ENCODE measurements at places on chromosomes 5 and 9. TPM values are rescaled to one million over a fixed set of nuclear protein-coding genes. Genes with fewer than 3 reads are reported as not detected.

Gene FOXD4
- total RNA-seq: not detected

DNA sequence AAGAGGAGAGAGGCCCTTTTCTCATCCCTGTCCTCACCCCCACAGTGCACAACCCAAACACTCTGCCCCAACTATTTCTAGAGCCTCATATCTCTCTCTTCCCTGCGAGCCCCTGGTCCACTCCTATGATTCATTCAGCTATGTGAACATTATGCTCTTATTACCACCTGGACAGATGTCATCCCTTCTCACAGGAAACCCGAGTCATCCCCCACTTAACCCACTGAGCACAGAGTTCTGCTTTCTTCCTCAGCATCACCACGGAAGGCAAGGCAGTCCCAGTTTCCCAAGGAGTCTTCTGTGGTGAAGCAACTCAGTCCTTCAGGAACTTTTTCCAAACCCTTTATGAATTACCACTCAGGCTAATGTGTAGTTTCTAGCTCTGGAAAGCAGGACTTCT lies 1.3 kb downstream of the DNAI1 start:
- no peak overlapping the region for H3K27ac ChIP-seq
- no peak overlapping the region for H3K4me3 ChIP-seq
- no peaks in the 10 kb centered on the region for H3K36me3 ChIP-seq
- peaks cover 32% of the 10 kb centered on the region for H3K4me1 ChIP-seq
- peaks cover 9% of the 10 kb centered on the region for H3K27me3 ChIP-seq

Gene CDKN2B
- total RNA-seq: not detected

- H3K27me3 ChIP-seq: peaks cover 4% of the 10 kb centered on the region
- peaks cover 7% of the 10 kb centered on the region for H3K4me1 ChIP-seq
- no peak for DNase-seq
- H3K36me3 ChIP-seq: no peaks in the 10 kb centered on the region
- no peak overlapping the region for H3K27ac ChIP-seq
Measured at GRCh38 chr5:86971034-86971571, 296.6 kb upstream of the RASA1 start.

DNA sequence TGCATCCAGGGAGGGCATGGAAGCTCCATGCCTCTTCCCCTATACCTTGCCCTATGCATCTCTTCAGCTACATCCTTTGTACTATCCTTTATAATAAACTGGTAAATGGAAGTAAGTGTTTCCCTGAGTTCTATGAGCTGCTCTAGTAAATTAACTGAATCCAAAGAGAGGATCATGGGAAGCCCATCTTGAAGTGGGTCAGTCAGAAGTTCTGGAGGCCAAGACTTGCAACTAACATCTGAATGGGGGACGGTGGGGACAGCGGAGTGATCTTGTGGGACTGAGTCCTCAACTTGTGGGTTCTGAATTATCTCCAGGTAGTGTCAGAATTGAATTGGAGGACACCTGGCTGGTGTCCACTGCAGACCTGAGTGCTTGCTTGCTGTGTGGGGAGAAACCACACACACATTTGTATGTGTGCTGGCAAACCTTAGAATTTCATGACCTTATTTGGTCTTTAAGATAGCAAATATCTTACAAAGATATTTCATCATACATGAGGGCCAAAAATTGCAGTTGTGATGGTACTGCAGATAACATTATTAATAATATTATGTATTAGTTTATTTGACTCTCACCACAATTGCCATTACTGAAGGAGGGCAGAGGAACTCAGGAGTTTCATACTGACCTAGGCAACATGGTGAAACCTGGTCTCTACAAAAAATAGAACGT lies 5.5 kb upstream of the PRELID2 start:
- no peaks in the 10 kb centered on the region for H3K4me1 ChIP-seq
- DNase-seq: no peak
- H3K27me3 ChIP-seq: peaks cover 13% of the 10 kb centered on the region

- peaks cover 64% of the 10 kb centered on the region for H3K4me1 ChIP-seq
- H3K27ac ChIP-seq: peak overlapping the region; percentile 91
- H3K36me3 ChIP-seq: peaks cover 12% of the 10 kb centered on the region
- DNase-seq: peak; percentile 94
- H3K27me3 ChIP-seq: no peaks in the 10 kb centered on the region
- H3K4me3 ChIP-seq: peak overlapping the region; percentile 51
Measured at GRCh38 chr9:128902351-128903078, 18.3 kb upstream of the PHYHD1 start.

Gene HTR4
- not detected for total RNA-seq

- H3K4me1 ChIP-seq: no peaks in the 10 kb centered on the region
- no peaks in the 10 kb centered on the region for H3K36me3 ChIP-seq
- DNase-seq: no peak
- H3K4me3 ChIP-seq: no peak overlapping the region
- H3K27me3 ChIP-seq: peaks cover 2% of the 10 kb centered on the region
- H3K27ac ChIP-seq: no peak overlapping the region
Measured at GRCh38 chr5:145908206-145908960, 28.0 kb upstream of the SH3RF2 start.

Measured in activated CD8-positive, alpha-beta T cell treated with anti-CD3 and anti-CD28 coated beads for 36 hours (primary cell).